CD4-positive, alpha-beta T cell (primary cell): ENCODE measurements at places on chromosomes 3 and 15. TPM values are rescaled to one million over a fixed set of nuclear protein-coding genes. Genes with fewer than 3 reads are reported as not detected.

- H3K36me3 ChIP-seq, result no peaks in the 10 kb centered on the region
- no peak for DNase-seq
- no peak overlapping the region for H3K4me3 ChIP-seq
- H3K27ac ChIP-seq, result no peak overlapping the region
- H3K4me1 ChIP-seq, result no peaks in the 10 kb centered on the region
Observed at GRCh38 chr15:85974348-85974705, 105.3 kb upstream of the AGBL1 start.

- no peaks in the 10 kb centered on the region for H3K36me3 ChIP-seq
- H3K4me1 ChIP-seq, result no peaks in the 10 kb centered on the region
- no peak overlapping the region for H3K4me3 ChIP-seq
Observed at GRCh38 chr3:167559924-167560323, 86.1 kb upstream of the SERPINI2 start.

- no peak for DNase-seq
- no peaks in the 10 kb centered on the region for H3K27me3 ChIP-seq
- H3K4me1 ChIP-seq, result no peaks in the 10 kb centered on the region
- H3K36me3 ChIP-seq, result no peaks in the 10 kb centered on the region
- no peak overlapping the region for H3K27ac ChIP-seq
Observed at GRCh38 chr3:155393316-155393715, 99.8 kb upstream of the STRIT1 start.

The CLDN1 gene
- total RNA-seq, result 0.95 TPM

The NANOGP8 gene
- total RNA-seq, result not detected

The CLDN16 gene
- total RNA-seq, result not detected
